ENCODE measurements at places on chromosomes 2 and 18.

DNA sequence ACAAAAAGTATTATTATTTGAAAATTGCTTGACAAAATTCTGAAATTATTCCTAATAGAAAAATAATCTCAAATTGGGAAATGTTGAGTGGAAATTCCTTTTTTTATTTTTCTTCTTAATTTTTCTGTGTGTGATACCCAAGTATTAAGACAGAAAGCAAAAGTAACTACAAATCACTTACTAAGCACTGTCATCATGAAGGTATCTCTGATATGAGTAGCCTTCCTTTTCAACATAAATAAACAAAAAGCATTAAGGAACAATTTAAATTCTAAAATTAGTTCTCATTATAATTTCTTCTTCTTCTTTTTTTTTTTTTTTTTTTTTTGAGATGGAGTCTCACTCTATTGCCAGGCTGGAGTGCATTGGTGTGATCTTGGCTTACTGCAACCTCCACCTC lies 174.2 kb upstream of the RBMS1 start:
- no peak for DNase-seq

- DNase-seq: no peak
Observed at GRCh38 chr2:69947325-69947931, 14.0 kb downstream of the ASPRV1 start.

GRCh38 chr2:122451040-122451439 lies 695.6 kb downstream of the TSN start:
- no peak for DNase-seq

- peak; percentile 76 for DNase-seq
Observed at GRCh38 chr2:136384531-136385303, 266.8 kb upstream of the CXCR4 start.

DNA sequence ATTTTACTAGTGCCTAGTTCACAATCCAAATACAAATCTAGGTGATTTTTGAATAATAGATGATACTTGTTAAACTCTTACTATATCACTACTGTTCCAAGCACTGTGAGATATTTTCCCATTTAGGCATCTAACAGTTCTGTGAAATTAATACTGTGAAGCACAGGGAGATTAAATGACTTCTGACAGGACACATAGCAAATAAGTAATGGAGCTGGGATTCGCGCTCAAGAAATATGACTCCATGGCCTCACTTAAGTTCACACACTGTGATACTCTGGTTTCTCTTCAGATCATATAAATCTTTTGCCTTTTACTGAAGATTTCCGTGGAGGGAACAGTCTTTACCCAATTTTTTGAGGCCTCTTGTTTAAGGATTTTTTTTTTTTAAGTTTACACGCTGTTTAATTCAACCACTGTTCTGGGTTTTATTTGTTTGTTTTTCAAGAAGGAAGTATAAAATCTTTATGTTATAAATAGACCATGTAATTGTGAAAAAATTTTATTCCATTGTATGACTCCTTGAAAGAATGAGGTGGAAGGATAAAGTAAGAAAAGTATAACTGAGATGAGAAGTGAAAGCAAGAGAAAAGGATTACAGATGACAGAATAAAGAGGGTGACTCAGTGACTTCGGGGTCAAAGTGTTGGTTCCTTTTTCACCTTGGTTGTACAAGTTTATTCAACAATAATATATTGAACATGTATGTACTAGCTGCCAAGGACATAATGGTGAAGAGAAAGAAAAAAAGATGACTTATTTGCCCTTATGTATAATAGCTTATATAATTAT lies 30.2 kb downstream of the RBM45 start:
- no peak for DNase-seq

GRCh38 chr18:58049000-58049688 lies 5.1 kb downstream of the NEDD4L start:
- no peak for DNase-seq

DNA sequence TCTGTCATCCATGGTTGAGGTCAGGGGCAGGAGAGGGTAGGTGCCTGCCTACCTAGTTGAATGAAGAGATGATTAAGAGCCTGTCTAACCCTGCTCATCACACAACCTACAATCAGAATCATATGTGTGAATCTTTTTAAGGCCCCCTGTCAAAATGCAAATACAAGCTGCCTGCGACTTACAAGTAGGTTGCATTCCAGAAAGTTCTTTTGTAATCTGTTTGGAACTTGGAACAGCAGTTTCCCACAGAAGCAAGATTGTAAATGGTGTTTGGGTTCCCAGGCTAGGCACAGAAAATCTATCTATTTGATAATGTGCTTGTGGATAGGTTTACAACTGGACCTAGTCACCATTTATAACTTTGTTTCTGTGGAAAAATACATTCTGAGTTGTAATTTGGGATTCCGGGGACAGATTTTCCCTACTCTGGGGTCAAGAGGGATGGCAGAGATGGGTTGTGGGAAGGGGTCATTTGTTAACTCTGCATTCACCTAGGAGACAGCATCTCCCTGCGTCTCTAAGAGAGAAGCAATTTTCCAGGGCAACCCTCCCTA lies 4.4 kb downstream of the LIPG start:
- DNase-seq: no peak

DNA sequence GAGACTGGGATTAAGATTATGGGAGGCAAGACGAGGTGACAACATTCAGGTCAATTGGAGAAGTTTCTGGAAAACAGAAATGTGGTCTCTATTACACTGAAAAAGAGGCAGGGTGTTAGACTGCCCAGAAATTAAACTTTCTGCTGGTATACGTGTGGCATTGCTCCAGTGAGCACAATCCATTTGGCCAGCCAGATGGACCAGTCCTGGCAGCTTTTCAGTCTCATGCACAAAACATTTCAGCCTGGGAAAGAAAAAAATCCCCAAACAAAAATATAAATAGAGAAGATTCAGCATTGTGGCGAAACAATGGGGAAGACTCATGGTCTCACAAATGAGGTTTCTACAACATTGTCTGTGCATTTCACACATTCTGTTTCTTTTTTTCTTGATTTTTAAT lies 113.9 kb downstream of the HNMT start:
- DNase-seq: no peak

DNA sequence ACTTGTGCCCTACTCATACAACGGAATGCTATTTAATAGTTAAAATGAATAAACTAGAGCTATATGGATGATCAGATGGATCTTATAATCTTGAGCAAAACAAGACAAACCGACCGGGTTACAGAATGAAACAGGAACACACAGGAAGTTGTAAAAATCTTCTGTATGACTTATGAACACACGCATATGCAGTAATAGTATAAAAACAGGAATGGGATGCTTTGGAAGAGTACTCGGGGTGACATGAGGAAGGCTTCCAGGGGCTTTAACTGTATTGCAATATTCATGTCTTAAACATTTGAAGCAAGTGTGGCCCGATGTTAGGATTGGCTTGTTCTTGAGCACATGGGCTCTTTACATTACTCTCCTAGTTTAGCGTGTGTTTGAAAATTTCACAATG lies 14.9 kb upstream of the E2F6 start:
- no peak for DNase-seq

GRCh38 chr18:56423626-56424025 lies 214.8 kb downstream of the TXNL1 start:
- no peak for DNase-seq

DNA sequence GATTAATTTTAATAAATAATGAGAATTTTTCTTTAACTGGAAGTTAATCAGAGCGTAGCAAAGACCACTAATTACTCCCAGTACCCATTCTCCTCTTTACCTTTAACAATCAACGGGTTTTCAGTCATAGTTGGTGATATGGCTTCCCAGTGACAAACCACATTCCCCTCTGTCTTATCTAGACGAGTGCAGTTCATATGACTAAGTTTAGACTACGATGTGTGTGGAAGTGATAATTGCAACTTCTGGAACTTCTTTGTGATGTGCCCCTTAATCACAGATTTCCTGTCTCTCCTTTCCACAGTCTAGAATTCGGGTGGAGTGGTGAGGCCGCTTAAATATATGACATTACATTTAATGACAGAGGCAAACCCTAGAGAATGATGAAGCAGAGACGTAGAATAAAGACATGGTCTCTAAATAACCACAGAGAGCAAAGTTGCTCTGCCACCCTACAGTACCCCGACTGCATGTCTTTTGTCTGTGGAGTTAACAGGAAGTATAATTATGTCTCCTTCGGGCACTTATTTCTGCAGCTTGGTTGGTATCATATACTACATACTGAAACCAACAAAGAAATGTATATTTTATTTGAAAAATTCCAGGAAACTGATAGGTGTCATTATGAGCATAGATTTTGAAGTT lies 693.3 kb upstream of the CDH7 start:
- DNase-seq: no peak

DNA sequence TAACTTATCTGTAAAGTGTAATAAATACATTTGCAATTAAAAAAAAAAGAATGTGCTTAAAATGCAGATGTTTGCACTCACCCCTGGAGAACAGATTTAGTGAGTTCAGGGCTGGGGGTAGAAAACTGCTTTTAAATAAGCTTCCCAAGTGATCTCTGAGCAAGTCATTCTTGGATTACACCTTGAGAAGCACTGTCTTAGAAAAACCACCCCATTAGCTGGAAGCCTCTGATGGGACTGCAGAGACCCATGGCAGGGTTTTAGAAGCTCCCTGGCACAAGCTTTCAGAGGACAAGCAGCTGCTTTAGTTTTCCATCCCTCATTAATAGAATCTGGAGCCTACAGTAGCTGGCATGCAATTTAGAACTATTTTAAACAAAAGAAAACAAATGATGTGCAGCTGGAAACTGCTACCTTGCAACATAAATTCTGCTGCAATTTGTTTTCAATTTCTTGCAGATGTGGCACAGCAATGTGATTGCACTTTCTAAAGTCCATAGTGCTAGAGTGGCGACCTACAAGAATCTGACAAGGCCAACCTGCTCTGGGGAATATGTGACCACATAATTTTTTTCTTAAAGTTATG lies 141.5 kb downstream of the CDC42EP3 start:
- DNase-seq: no peak

GRCh38 chr2:134861173-134861572 lies 22.8 kb downstream of the ACMSD start:
- no peak for DNase-seq

GRCh38 chr2:112644155-112644932 lies 1.4 kb upstream of the SLC20A1 start:
- no peak for DNase-seq

DNA sequence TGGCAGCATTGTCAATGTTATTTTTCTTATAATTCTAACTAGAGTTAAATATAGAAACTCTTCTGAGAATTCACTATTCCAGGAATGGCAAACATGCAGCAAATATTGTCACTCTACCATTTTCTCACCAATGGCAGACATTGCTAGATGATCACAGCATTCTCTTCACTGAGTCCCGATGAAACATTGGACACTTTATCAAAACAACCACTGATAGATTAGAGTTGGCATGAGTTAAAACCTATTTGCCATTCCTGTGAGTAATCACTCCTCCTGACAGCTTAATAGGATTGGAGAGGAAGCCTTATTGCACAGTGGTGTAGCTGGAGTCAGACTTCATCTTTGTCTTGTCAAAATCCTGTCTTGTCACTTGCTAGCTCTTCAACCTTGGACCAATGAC lies 163.9 kb upstream of the THUMPD2 start:
- DNase-seq: no peak

- no peak for DNase-seq
Observed at GRCh38 chr2:24010477-24011249, 778 bp downstream of the MFSD2B start.

DNA sequence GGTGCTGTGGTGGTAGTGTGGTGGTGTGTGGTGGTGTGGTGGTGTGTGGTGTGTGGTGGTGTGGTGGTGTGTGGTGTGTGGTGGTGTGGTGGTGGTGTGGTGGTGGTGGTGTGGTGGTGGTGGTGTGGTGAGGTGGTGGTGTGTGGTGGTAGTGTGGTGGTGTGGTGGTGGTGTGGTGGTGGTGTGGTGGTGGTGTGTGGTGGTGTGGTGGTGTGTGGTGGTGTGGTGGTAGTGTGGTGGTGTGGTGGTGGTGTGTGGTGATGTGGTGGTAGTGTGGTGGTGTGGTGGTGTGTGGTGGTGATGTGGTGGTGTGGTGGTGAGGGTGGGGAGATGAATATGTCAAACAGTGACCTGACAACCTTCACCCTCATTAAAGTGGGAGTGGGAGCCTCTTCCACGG lies 55.6 kb upstream of the DLGAP1 start:
- no peak for DNase-seq

GRCh38 chr2:149420053-149420963 lies 89.9 kb downstream of the LYPD6 start:
- no peak for DNase-seq

DNA sequence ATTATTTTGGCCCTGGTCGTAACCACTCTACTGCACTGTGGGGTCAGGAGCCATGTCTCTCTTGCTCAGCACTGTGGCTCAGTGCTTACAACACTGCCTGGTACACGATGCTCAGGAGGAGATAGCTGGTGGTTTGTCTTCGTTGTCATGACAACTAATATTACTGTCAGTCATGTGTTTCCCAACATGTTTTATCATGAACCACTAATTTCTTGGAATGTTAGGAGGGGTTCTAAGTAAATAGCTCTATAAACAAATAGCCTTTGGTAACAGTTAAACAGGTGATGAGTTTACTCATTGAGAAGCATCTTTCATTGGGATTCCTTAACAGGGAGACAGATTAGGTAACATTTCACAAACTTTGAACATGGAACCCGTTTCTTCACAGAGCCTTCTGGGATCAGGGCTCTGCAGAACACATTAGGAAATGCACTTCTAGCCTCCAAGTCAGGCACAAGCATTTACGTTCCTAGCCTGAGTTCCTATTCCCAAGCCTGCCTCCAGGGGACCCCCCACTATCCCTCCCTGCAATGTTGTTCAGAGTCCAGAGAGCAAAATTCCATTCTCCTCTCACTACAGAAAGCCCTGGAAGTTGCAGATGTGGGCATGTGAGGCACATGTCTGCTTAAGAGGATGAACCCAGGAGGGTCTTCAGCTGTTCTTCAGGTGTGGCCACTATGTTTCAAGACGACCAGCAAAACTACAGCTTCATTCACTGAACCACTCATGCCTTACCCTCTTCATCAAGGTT lies 6.4 kb upstream of the RBM44 start:
- no peak for DNase-seq

GRCh38 chr2:218869064-218869463 lies 9.5 kb downstream of the WNT6 start:
- no peak for DNase-seq

GRCh38 chr2:20540587-20541293 lies 93.9 kb downstream of the RHOB start:
- no peak for DNase-seq

DNA sequence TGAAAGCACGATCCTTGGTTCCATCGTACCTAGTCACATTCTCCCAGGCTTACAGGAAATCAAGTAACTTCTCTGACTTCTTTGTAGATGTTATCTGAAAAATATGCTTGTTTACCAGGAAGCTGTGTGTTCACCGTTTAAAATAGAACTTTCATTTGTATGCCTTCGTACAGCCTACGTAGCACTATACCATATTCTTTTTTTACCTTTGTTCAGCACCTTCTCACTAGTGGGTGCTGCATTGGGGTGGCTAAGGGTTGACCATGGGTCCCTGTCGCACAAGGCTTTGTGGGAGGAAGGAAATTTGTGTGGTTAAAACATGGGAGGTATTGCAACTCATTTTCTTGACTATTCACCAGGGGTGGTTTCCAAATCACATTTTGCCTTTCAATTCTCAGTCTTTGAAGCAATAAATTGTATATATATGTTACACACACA lies 16.6 kb downstream of the MALT1 start:
- no peak for DNase-seq
